ENCODE measurements at places on chromosomes 3 and 15.

GRCh38 chr15:58138106-58138505, at the start of gene AQP9:
Gene AQP9 (plus strand): TSS chr15:58138381. CDS start chr15:58138566, 185 bp downstream.
- no peak for DNase-seq

DNA sequence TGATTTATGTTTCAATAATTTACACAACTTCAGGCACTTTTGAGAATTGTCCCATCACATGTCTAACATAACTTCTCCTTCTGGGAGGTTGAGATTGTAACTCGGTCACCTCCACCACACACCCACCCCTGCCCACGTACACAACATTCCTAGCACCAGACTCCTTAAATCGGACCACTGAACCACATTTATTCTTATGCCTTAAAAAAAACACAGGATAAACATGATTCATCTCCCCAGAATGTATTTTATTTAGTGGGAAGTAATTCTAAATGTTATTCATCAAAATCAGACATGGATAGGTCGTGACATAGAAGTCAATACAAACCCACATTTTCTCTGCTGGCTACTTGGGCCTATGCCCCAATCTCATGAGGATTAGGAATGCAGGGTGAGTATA, 3.0 kb downstream of the SNTN start:
- DNase-seq: no peak

DNA sequence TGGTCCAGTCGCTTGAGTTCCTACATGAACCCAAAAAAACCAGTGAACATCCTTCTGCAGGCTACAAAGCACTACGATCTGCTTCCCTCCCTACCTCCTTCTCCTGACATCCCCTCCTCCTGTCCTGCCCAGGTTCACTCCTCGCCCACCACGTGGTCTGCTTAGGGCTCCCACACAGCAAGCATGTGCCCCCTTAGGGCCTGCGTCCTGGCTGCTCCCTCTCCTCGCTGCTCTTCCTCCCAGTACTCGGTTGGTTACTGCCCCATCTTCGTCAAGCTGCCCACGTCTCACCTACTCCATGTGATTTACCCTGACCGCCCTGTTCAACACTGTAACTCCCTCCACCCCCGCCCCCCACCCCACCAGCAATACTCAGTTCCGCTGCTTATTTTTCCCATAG, 20.8 kb upstream of the ATP13A3 start:
- DNase-seq: no peak

DNA sequence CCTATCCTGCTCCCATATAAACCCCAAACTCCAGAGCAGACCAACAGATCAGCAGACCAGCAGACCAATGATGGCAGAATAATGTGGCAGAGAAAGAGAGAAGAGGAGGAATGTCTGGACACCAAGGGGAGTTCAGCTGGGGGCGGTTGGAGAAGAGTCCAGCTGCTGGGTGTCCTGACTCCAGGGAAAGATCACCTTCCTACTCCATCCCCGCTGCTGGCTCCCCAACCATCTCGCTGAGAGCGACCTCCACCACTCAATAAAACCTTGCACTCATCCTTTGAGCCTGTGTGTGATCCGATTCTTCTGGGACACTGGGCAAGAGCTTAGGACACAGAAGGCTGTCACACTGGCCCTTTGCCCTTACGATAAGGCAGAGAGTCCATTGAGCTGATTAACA, 12.8 kb upstream of the PLAAT1 start:
- DNase-seq: no peak

DNA sequence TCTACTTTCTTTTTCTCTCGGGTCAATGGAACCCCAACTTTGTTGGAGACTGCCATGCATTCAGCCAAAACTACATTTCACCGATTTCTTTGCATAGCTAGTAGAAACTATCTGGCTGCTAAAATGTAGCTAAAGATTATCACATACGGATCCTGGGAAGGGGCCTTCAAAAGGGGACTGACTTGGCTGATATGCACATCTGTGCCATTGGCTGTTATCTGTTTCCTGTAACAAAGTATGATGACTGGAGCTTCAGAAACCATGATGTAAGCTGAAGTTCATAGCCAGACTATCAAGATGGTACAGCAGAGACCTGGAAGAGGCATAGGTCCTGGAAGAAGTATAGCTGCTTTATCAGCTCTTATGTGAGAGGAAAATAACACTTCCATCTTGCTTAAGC, 179.1 kb downstream of the NSUN3 start:
- no peak for DNase-seq

DNA sequence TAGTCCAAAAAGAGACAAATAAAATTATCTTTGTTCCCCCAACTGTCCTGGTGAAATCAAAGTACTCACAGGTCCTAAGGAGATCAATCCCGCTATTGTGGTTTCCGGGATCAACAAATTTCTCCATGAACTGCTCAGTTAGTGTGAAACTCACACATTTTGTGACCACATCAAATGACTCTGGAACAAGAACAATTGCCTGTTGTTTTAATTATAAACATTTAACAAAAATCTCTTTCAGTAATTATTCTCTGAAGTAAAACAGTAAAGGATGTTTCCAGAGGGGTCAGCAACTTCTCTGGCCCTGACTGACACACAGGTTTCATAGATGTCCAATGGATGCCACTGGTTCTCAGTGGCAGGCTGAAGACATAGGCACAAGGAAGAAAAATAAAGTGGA, 3.9 kb downstream of the CLDND1 start:
- DNase-seq: no peak

DNA sequence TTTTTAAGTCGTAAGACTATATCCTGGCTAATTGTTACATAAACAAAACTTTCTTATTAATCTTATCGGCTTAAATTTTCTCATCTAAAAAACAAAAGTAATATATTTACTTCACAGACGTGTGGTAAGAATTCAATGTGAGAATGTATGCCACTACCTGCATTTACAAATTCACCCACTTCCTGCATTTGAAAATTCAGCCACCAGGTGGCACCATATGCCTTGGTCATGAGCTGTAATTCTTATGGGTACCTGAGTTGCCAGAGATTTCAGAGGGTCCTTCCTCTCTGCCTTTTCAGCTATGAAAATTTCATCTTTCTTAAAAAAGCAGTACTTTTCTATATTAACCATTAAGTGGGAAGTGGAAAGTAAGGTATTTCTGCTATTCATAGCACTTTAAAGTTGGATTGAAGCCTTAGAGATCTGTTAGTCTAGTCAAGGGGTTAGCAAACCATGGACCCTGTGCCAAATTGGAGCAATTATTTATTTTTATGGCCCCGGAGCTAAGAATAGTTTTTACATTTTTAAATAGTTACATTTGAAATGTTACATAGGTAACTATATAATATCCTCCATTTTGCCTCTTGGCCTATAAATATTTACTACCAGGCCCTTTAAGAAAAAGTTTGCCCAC, 127.8 kb downstream of the HCN4 start:
- peak; percentile 30 for DNase-seq

DNA sequence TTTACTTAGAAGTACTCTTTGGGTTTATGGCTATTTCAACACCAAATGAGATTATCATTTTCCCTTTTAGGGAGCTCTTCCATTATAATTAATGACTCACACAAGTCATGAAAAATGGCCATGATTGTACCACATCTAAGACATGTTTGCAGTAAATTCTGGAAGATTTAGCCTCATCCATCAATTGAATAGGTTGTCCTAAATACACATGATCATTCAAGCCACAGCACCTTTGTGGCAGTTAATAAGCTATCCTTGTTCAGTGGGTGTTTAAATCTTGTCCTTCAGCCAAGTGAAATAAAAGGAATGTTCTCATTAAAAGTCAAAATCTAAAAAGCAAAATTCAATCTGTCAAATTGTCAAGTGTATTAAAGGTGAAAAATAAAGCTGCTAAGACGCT, 237.5 kb downstream of the ZPLD1 start:
- no peak for DNase-seq

DNA sequence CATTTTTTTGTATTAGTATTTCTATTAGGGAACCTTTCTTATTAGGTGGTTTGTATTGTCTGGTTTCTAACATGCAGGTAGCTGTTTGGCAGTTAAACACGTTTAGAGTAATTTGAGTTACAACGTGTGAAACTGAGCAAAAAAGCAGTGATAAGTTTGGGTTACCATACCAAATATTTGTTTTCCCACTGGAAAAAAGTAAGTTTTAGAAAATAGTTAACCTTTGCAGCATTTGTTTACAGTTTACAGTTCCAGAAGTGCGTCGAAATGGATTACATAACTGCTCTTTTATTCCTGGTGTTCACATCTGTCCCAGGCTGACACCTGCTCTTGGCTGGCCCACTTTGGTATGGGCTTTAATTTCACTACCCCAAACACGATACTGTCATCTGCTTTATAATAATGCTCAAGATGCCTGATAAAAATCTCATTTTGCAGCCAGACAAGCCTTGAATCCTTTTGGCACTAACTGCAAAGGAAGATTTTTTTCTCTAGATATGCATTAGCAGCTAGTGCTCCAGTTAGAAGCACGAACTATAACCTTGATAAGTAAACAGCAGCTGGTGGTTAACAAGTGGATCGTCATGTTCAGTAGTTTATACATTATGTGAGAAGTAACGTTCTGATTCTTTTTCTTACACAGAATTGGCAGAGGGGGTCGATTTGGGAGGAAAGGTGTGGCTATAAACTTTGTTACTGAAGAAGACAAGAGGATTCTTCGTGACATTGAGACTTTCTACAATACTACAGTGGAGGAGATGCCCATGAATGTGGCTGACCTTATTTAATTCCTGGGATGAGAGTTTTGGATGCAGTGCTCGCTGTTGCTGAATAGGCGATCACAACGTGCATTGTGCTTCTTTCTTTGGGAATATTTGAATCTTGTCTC, 5.3 kb downstream of the EIF4A2 start:
- DNase-seq: no peak

DNA sequence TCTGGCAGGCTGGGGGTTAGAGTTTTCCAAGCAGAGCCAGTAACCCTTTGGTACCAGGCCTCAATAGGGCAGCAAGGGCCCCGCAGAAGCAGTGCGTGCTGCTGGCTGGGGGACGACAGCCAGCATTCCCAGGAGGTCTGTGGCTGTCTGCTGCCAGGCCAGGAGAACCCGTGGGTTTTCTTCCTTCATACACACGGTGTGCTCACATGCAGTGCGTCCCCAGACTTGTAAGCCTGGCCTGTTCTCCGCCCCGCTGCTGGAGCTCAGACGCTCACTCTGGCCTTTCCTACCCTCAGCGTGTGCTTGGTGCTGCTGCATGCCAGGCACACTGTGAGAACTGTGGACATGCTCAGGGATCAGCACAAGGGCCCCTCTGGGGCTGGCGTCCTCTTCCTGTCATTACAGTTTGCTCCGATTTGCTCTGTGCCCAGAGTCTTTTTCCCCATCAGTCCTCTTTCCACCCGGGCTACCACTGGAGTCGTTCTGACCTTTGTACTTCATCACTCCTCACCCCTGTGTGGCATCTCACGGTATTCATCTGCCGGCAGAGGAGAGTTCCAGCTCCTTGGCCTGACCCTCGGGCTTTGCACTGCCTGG, 149.5 kb downstream of the DNAJB8 start:
- DNase-seq: no peak

DNA sequence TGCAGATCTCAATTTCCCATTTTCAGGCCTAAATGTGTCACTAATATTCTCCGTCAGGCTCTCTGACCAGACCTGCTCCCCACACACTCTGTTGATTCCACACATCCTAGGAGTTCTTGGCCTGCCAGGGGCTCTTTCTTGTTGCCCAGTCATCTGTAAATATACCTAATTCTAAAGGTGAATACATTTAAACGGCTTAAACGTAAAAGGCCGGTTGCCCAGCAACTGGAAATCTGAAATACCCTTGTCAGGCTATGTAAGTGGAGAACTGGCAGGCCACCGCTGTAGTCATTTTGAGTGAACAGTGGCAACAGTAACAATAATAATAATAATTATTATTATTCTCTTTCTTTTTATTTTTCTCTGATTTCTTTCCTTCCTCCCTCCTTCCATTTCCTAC, 302.7 kb downstream of the AGBL1 start:
- no peak for DNase-seq

DNA sequence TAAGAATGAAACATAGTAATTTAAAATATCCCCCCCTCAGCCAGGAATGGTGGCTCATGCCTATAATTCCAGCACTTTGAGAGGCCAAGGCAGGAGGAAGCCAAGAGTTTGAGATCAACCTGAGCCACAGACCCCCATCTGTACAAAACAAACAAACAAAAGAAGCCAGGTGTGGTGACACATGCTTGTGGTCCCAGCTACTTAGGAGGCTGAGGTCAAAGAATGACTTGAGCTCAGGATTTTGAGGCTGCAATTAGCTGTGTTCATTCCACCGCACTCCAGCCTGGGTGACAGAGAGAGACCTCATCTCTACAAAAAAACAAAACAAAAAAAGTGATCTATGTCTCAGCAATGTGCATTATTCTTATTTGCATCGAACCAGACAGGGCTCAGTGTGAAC, 800.8 kb downstream of the MCTP2 start:
- DNase-seq: no peak

GRCh38 chr3:98806521-98806920, 43.4 kb downstream of the ST3GAL6 start:
- DNase-seq: no peak

DNA sequence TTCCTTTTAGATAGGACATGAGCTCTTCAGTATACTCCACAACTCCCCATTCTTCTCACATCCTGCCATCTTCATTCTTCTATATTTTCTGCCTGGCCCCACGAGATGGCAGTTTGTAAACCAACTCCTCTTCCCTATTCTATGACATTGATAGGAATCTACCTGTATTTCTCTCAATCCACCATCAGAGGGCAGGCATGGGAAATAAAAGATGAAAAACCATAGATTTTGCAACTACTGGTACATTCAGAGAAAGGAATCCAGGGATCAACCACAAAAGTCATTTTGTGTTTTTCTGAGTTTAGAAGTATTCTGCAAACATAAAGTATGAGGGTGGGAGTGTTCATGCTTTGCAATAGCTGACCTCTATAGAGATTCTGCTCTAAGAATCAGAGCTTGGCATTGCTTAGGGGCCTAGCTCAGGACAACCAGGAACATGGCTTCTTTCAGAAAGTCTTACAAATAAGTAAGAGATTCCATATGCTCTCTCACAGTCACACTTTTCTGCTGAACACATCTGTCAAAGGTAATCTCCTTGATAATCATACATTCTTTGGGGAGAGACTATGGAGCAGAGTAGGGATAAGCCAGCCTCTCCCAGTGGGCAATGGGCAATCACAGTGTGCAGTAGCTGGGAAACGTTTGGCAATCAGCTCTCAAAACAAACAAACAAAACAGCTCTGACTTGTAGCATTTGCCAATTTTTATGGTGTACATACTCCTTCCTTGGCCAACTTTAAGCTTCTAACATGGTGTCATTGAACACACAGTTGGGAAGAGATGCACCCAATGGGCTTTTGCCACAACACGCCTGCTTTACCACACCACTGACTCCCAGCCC, 43.1 kb upstream of the SLC25A36 start:
- DNase-seq: no peak

GRCh38 chr15:71136159-71136783, 21.0 kb downstream of the THSD4 start:
- DNase-seq: no peak

DNA sequence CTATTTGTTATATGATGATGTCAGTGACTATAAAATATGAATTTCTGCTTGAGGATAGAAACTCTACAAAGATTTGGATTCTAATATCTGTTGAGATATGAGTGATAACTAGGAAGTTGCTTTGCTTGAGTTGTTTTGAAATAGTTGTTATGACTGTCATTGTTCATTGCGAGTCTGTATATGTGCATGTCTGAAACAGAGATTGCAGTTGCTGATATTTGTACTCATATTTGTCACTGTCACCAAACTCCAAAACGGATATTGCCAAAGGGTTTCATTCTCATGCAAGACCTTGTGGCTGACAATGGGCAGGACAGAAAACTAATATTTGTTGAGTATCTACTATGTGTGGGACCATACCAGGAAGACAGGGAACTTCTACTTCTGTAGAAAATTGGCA, 240.2 kb downstream of the CD47 start:
- DNase-seq: no peak

- no peak for DNase-seq
These were observed 11.3 kb upstream of the OXSR1 start for GRCh38 chr3:38154033-38154494.
